Astrocyte of the spinal cord (primary cell): ENCODE measurements at places on chromosomes 3 and 15.

- DNase-seq, result peak; percentile 69
These were observed 31.5 kb downstream of the CRTAP start for GRCh38 chr3:33145221-33145900.

GRCh38 chr3:194251891-194252560 is 99.1 kb downstream of the CPN2 start:
- no peak for DNase-seq

DNA sequence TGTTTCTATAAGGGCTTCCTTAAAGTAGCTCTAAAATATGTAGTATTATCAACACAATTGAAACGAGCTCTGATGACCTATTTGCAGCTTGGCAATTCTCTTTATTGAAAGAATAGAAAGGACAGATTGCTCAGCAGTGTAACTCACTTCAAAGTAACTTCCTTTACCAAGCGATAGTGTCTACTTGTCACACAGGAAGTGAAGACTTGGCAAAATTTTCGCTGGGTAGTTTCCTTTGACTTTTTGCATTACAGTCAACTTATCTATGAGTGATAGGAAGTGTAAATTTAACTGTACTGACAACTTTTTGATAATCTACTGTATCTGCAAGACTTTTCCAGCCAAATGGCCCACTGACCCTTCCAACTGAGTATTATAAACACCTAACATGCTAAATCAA is 22.8 kb downstream of the SLC9A9 start:
- DNase-seq, result no peak

DNA sequence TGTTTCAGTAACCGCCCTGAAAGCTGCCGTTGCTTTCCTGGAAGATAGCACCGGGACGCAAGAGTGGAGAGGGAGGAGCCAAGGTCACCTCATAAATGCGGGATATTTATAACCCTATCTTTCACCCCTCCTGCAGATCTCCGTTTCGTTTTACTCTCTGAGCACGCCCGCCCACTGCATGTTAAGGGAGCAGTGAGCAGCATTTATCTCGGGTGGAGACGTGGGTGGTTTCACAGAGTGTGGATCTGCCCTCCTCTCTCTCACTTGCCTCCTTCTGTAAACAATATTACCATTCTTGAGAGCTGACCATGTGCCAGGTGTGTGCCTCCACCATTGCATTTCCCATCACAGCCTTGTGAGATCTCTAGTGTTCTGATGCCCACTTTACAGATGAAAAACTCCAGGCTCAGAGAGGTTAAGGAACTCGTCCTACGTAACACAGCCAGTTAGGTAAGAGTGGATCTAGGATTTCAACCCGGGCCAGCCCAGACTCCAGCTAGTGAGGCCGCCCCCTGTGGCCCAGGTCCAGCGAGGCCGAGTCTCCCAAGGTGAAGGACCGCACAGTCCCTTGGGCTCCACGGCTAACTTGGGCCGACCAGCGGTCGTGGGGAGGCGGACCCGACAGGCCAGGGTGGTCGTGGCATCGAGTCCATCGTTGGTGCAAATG is 16.9 kb upstream of the SEMA4B start:
- DNase-seq, result peak; percentile 53

DNA sequence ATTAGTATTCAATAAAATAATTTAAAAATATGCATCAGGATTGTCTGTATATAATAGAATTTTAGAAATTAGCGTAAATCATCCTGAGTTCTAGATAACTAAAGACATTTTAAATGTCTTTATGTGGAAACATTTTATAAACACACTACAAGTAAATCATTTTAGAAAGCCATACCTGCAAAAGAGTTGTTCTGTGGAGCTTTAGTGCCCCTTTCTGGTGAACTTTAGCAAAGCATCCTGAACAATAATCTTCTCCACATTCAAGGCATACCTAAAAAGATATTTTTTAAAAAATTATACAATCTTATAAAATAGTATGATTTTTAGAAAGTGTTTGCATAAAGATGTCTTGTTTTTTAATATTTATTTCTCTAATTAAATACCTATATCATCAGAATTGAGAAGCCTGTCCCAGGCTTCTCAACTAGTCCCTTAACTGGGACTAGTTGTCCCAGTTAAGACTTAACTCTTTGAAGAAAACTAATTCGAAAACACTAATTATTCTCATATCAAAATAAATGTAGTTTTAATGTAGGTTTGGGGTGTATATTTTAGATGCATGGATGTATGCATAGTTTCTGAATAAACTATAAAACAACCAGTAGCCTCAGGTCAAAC is 29.7 kb downstream of the ZBBX start:
- DNase-seq, result peak; percentile 43

- no peak for DNase-seq
These were observed 116.5 kb downstream of the RTP4 start for GRCh38 chr3:187484547-187485295.

- no peak for DNase-seq
These were observed 73.0 kb upstream of the PCSK6 start for GRCh38 chr15:101562428-101563059.

DNA sequence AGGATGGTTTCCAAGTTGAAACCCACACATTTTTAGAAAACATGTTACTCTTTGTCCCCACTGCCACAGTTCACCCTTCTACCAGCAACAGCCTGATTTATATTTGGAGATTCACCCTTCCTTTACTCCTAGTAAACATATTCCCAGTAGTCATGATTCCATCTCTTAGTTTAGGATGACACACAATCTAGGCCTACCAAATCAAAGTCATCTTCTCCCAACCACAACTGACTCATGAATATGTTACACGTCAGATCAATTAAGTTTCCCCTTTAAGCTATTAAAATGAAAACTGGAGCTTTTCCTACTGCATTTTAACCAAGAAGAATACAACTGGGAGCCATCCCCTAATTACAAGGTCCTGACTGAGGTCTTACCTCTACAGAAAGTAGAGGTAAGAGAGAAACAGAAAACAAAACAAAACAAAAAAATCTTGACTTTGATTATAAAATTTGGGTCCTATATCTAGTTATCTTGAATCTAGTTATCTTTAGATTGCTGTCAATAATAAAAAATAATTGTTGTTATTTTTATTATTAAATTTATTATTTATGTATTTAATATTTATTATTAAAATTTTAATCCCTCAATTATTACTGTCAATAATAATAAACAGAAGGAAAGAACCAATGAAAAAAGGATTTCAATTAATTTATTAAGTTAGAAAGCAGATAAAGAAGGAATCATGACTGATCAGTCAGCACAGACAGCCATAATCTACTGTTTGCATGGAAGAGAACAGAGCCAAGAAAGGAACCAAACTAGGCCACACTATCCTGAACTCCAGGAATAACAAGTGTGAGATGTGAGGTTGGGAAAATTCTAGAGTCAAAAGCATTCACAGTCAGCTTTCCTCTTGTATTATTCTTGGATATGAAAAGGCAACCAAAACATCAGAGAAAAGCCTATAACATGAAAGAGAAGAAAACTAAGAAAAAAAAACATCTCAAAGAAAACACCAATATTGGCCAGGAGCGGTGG is 12.5 kb downstream of the DPH6 start:
- DNase-seq, result peak; percentile 53

DNA sequence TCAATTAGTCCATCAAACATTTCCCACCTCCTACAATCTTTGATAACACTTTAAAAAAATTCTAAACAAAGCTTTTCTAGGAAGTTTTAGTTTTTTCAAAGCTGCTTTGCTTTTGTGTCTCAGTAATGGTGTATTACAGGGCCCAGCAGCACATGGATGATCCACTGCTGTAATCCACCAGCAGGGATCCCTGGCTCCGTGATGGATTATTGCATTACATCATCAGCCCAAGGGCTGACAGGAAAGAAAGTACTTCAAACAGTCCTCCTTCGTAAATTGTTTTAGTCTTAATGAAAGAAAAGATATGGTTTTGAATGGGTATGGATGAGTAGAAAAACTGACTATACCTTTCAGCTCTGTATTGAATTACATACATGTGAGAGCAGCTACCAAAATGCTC is 688.9 kb upstream of the NAALADL2 start:
- DNase-seq, result no peak

DNA sequence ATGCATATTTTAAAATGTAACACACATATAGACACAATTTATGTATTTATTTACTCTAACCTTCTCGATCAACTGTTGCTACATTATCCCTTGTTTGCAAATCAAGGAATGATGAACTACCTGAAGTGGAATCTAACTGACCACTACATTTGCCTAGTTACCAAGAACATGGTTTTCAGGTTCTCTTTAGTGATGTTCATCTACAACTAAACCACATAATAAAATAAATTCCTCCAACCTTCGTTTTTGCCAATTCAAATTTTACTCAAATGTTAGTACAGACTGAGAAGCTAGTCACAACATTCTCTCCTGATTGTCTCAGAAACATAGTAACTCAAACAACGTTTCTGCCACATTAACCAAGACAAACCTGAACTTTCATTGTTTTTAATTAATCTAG is 521.9 kb downstream of the FOXP1 start:
- no peak for DNase-seq

GRCh38 chr3:196645096-196645495 is 5.6 kb downstream of the NRROS start:
- DNase-seq, result no peak

DNA sequence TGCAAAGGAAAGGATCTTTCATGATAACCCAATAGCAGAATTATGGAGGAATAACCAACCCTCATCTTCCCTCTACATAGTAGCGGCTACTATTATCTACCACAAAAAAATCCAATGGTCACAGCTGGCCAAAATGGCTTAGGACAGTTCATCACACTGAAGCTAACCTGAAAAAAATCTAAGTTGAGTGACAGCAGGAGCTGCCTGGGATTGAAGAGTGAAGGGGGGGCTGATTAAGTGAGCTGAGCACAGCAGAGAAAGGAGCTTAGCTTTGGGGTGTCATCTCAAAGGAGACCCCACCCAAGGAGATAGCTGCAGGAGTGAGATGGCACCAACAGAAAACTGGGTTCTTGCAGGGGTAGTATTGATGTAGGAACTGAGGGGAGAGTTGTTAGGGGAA is 33.6 kb downstream of the CCNL1 start:
- DNase-seq, result no peak

DNA sequence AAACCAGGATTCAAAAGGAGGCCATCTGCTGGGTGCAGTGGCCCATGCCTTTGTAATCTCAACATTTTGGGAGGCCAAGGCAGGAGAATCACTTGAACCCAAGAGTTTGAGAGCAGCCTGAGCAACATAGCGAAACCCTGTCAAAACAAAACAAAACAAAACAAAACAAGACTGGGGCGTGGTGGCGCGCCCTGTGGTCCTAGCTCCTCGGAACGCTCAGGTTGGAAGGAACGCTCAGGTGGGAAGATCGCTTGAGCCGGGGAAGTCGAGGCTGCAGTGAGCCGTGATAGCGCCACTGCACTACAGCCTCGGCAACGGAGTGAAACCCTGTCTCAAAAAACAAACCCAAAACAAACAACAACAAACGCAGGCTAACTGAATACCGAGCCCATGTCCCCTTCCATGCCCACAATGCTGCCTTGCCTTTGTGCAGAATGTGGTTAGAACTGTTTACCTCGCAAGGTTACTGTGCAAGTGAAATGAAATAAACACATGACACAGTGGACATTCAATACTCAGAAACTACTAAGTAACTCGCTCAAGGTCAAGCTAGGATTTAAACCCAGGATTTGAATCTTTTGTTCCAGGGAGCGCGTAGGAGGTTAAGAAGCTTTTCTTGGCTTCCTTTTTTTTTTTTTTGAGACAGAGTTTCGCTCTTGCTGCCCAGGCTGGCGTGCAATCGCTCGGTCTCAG is 766 bp upstream of the EMC4 start:
- DNase-seq, result no peak

DNA sequence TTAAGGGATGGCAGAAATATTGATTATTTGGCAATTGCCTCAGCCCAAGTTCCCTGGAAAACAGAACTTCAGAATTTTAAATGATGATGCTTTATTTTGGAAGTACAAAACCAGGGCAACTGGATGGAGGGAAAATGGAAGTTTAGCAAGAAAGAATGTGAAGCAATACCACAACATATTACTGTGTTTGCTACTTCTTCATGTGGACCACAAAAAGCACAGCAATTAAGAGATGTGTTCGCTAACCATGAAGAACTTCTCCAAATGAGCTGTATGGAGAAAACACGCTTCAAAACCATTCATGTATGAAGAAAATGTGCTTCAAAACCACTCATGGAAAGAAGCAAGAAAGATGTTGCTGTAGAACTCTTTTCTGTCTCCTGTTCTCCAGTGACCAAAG is 64.7 kb upstream of the ARL6 start:
- no peak for DNase-seq

DNA sequence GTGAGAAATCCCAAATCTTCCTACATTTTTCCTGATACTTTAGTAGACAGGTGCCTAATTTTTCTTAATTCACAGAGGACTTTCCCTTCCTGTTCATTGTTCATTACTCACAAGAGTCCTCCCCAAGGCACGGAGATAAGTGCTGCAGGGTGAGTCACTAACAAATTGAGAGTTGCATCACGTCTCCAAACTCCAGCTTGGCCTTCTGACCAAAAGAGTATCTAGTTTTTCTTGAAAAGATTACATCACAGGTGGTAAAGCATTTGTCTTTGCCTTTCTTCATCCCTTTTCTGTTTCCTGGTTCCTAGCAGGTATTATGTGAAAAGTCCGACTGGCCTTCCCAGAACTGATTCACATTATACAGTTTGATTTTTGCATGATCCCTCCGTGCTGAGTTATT is 24.9 kb upstream of the RASGRP1 start:
- DNase-seq, result peak; percentile 22

DNA sequence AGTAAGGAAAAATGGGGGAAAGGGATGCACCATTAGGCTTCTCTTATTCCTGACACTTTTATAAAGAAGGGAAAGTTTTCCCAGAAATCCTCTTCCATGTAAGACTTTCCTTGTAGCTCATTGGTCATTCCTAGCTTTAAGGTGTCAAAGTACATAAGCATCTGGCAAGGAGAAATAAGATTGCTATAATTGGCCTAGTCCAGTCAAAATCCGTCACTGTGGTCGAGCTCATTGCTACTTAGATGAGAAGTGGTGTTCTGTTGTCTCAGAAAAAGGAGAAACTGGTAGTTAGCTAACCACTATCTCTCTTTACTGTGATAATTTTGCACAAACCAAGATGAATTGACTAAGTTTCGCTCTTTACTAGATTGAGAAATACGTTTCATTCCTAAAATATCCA is 370.1 kb downstream of the CNTN4 start:
- no peak for DNase-seq

- no peak for DNase-seq
These were observed 242.4 kb downstream of the KCNMB2 start for GRCh38 chr3:178778589-178778988.

DNA sequence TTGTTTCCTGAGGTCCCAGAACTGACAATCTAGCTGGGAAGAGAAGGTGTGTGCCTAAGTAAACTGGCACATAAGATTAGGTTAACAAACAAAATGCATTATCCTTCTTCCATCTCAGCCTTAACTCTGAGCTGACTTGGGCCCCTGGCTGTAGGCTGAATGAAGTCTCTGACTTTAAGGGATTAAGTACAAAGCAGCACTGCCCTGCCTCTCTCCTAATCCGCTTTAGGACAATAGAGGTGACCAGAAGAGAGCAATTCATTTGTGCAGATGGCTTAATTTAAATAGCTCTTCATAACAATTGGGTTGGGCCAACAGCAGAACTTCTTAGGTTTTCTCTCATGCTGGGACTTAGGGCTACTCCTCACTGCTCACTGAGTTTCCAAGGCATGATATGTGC is 181.6 kb upstream of the SOX14 start:
- no peak for DNase-seq
